ENCODE measurements at places on chromosomes 11 and 22. TPM values are rescaled to one million over a fixed set of nuclear protein-coding genes. Genes with fewer than 3 reads are reported as not detected.
A peak's percentile ranks its signal among the peaks of the same experiment; 100 is the strongest.

Gene SAA4
- total RNA-seq = not detected

GRCh38 chr11:13134886-13135285 lies 125.8 kb downstream of the RASSF10 start:
- H3K4me1 ChIP-seq = peaks cover 16% of the 10 kb centered on the region
- H3K27me3 ChIP-seq = no peaks in the 10 kb centered on the region
- H3K36me3 ChIP-seq = no peaks in the 10 kb centered on the region
- DNase-seq = no peak
- no peak overlapping the region for H3K4me3 ChIP-seq

- peak; percentile 73 for DNase-seq
- no peaks in the 10 kb centered on the region for H3K4me1 ChIP-seq
- H3K27ac ChIP-seq = no peak overlapping the region
- no peaks in the 10 kb centered on the region for H3K36me3 ChIP-seq
Measured at GRCh38 chr11:125874556-125875124, 12.8 kb upstream of the HYLS1 start.

GRCh38 chr11:102429226-102429625 lies 23.3 kb downstream of the TMEM123 start:
- no peak overlapping the region for H3K27ac ChIP-seq
- H3K4me1 ChIP-seq = peaks cover 4% of the 10 kb centered on the region
- peaks cover 41% of the 10 kb centered on the region for H3K36me3 ChIP-seq
- H3K27me3 ChIP-seq = no peaks in the 10 kb centered on the region
- H3K4me3 ChIP-seq = no peak overlapping the region
- DNase-seq = no peak

- H3K36me3 ChIP-seq = no peaks in the 10 kb centered on the region
- no peak overlapping the region for H3K4me3 ChIP-seq
- no peak overlapping the region for H3K27ac ChIP-seq
- no peaks in the 10 kb centered on the region for H3K27me3 ChIP-seq
- no peaks in the 10 kb centered on the region for H3K4me1 ChIP-seq
- DNase-seq = no peak
Measured at GRCh38 chr11:102886999-102887398, 12.2 kb upstream of the MMP12 start.
